ENCODE measurements at places on chromosomes 6 and 20.

- DNase-seq: no peak
Measured at GRCh38 chr20:34985461-34986310, 30.0 kb downstream of the MYH7B start.

DNA sequence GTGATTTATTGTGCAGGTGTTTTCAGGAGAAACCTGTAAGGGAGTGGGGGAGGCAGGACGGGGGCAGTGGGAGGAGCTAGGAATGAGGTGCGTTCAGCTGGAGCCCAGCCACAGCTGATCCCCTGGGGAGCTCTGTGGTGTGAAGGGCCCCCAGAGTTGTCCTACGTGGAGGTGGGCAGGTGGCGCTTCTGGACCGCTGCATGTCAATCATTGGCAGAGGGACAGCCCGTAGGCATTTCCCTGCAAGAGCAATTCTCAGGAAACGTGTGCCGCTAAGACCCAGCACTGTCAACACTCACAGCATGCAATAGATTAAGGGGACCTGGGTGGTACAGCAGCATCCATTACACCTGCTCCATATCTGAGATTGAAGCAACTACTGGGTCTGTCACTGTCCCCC, 88.0 kb downstream of the PRND start:
- DNase-seq: peak; percentile 56

DNA sequence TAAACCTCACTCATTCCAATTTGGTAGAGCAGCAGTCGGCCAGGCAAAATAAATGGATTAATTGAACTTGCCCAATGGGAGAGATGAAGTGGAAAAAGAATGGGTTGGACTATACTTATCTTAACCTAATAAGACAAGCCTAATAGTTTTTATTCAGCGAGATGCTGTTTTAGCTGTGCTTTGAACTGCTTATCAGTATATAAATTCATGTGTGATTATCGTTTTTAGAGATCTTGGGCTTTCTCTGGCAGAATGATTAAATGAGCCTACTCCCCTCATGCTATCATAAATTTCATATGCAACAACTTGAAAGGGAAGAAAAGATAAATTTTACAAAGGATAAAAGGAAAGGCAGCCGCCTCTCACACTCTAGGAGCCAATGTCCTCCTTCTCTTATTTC, 59.8 kb downstream of the SNAP25 start:
- no peak for DNase-seq

GRCh38 chr6:45586216-45587171, 208.8 kb upstream of the SUPT3H start:
- DNase-seq: peak; percentile 0

DNA sequence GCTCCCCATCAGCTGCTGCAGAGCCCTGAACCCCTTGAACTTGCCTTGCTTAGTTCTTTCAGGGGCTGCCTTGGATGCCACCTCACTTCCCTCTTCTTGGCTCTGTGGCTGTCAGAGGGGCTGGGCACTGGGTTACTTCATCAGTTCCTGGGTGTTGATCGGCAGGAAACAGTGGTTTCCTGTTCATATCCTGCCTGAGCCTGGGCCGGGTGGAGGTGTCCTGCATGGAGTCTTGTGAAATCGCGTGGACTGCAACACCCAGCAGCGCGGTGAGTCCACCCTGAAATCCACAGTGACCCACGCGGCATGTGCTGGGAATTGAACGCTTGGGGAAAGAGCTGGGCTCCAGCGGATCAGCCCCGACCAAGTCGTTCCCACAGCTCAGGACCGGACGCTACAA, 97.5 kb downstream of the CDH26 start:
- DNase-seq: no peak

- no peak for DNase-seq
Measured at GRCh38 chr20:3171391-3172125, 1.8 kb downstream of the LZTS3 start.

DNA sequence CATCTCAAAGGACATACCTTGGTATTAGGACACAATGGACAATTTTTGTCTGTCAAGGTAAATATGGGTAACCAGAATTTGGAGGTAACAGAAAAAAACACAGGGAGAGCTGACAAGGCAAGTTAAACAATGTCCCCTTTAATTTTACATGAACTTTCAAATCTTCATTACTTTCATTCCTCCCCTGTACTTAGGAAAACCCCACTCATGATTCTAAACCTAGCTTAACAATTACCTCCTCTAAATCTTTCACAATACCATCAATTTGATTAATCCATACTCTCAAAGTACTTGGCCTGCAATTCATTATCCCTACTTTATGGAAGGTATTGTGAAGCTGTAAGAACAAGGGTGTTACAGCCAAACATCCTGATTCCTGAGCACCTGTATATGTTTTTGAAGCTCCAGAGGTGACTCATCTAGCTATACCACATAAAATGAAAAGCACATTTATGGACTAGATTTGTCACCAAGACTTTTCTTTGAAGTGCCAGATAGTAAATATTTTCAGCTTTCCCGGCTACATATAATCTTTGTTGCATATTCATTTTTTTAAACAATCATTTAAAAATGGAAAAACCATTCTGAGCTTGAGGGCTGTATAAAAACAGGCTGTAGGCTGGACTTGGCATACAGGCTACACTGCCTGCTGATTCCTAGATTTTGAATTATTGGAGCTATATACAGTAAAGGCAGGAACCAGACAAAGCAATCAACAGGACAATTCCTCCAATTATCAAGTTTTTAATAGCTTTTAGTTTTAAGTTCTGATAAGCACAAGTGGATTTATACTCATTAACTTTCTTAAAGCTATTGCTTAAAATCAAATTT, 22.9 kb downstream of the DEK start:
- no peak for DNase-seq

- no peak for DNase-seq
Measured at GRCh38 chr6:156598855-156599180, 178.4 kb upstream of the ARID1B start.

Measured in NCI-H1417 (cell line).